ENCODE measurements at places on chromosomes 4 and X.

- no peak for DNase-seq
Measured at GRCh38 chr4:108498925-108499324, 121.5 kb upstream of the RPL34 start.

DNA sequence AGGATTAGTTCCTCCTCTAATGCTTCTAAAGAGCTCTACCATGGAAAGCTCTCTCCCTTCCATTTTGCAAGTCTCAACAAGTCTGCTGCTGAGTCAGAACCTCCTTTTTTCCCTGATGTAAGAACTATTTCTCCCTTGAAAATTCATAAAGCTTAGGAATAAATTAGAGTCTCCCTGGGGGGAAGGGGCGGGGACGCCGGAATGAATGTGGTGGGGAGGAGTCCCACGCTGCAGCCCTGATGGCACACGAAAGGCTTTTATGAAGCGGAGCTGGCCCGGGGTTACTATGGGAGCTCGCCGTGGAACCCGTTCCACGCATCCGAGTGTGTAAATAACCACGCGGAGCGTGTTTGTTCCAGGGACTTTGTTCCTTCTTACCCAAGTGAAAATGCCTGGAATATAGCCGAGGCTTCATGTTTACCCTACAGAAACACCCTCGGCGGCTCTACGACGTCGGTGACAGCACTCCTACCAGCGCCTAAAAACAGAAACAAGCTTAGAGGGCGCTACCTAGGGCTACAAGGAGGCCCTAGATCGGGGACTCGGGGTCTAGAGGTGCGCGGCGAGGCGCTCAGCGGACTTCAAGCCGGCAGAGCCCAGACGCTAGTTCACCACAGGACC is 923 bp upstream of the CPEB2 start:
- no peak for DNase-seq

- DNase-seq, result no peak
Measured at GRCh38 chr4:81455897-81456296, 15.8 kb downstream of the RASGEF1B start.

- no peak for DNase-seq
Measured at GRCh38 chr4:150283689-150284088, 205.4 kb downstream of the DCLK2 start.

DNA sequence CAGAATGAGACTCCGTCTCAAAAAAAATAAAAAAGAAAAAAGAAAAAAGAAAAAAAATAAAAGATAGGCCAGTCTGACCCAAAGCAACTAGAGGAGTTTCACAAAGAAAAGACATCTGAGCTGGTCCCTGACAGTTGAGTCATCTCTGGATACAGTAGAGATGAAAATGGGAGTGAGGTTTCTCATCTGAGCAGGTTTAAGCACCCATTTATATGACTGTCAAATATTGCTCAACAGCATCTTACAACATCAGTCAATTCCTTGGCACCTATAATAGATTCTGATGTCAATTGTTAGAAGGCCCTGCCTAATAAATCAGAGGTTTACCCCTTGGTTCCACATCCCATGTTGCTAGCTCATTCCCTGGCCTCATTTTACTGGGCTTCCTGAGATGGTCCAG is 490.5 kb downstream of the MAGEE1 start:
- DNase-seq, result no peak

DNA sequence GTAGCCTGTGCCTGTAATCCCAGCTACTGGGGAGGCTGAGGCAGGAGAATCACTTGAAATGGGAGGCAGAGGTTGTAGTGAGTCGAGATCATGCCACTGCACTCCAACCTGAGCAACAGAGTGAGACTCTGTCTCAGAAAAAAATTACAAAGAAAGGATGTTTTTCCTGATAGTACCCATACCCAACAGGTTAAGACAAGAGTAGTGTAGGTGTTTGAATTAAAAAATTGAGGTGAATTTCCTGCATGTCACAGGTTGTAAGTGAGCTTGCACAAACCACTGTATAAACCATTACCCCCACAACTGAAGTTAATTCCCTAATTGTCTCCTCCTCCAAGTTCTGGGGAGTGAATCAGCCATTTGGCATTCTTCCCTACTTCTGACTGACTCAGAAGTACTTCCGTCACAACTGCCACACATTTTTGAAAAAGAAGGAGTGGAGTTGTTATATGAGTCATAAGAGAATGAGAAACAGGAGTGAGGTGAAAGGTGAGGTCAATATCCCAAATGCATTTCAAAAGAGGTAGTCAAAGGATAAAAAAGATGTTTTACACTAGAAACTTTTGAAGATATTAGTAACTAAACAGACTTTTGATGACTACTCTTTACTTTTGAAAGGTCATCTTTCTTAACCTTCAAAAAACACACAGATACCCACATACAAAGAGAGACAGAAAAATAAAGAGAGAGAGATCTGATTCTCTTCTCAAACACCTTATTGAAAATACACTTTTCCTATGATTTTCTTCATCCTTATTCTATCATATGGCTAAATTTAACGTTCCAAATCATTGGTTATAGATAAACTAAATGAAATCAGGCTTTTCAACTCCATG is 134.5 kb downstream of the BTC start:
- DNase-seq, result peak; percentile 96

- DNase-seq, result peak; percentile 31
Measured at GRCh38 chrX:14095702-14096101, 66.0 kb upstream of the GEMIN8 start.

GRCh38 chr4:128615197-128615596 is 194.3 kb upstream of the JADE1 start:
- DNase-seq, result no peak

- DNase-seq, result no peak
Measured at GRCh38 chr4:95956094-95956493, 116.2 kb downstream of the PDHA2 start.

GRCh38 chrX:107445631-107446030 is 3.8 kb upstream of the FRMPD3 start:
- no peak for DNase-seq

DNA sequence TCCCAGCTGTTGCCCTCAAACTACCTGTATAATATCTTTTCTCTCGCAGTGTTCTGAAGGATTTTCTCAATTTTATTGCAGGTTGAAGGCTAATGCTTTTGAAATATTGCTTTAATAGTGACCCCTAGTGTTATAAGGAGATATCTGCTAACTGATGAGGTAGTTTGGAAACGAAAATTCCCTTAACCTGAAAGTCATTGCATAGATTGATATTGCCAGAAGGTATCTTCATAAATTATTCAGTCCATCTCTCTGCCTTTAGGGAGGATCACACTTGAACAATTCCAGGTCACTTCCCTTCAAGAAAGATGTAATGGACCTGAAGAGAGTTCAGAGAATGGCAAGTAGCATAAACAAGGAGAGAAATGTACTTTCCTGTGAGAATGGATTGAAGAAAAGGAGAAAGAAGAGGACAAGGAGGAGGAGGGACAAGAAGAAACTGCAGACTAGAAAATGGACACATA is 44.1 kb downstream of the TIGD4 start:
- peak; percentile 4 for DNase-seq

- no peak for DNase-seq
Measured at GRCh38 chrX:87808576-87809243, 291.1 kb downstream of the KLHL4 start.

DNA sequence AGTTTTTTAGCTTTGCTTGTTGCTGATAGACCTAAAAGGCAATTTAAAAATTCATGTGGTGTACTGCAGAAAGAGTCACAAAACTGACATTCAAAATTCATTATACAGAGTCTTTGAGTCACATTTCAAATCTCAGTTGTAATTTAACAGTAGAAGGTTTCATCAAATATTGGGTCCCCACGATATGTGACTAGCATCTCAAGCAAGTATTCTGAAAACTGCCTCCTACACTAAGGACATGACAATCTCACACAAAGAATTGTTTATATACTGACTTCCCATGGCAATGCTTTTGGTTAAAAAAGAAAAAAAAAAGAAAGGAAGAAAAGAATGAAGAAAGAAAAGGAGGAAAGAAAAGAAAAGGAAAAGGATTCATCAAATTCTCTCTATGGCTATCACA is 62.1 kb upstream of the CTSO start:
- DNase-seq, result no peak

DNA sequence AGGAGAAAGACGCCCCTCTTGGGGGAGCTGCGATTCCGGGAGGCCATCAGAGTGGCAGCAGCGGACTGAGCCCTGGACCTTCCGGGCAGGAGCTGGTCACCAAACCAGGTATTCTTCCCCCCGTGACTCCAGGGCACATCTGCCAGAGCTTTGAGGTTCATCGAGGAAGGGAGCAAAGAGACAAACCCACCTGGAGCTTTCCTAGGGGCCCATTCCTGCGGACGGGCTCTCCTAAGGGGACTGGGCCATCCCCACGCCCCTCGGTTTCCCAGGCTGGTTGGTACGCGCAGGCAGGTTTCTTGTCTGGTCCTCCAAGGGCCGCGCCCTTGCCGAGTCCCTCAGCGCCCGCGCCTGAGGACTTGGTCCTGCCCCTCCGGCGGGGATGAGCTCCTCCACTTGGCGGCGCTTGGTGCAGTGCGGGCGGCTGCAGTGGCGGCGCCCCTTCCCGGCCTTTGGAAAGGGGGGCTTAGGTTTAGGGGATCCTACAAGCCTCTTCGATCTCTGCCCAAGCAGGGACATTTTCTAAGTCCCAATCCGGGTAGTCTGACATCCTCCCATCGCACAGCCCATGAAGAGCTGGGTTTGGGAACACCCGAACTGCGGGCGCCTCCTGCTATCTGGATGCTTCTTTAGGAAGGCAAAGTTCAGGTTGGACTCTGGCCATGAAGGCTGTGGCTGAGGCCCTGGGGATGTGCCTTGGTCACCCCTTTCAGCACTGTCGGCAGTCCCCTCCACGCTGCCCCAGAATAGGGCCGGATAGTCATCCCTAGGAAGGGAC is 538 bp downstream of the STBD1 start:
- no peak for DNase-seq
